NCI-H460 (cell line): ENCODE measurements at places on chromosomes 7 and 10.

DNA sequence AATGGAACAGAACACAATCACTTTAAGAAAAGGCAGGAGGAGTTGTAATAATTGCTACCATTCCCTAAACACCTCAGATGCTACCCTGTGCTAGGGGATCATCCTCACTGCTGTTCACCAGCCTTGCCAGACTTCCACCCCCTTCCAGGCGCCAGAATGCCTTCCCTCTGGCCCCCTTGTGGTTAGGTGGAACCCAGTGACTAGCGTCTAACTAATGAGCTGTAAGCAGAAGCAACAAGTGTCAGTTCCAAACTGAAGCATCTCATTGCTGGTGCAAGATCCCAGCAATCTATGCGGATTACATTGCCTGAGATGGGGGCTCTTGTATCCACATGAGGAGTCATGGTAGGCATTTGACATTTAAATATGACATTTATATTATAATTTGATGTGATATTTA, 86.6 kb downstream of the FRMD4A start:
- DNase-seq = no peak

- no peak for DNase-seq
Observed at GRCh38 chr7:106870983-106871410, 5.9 kb downstream of the PIK3CG start.

DNA sequence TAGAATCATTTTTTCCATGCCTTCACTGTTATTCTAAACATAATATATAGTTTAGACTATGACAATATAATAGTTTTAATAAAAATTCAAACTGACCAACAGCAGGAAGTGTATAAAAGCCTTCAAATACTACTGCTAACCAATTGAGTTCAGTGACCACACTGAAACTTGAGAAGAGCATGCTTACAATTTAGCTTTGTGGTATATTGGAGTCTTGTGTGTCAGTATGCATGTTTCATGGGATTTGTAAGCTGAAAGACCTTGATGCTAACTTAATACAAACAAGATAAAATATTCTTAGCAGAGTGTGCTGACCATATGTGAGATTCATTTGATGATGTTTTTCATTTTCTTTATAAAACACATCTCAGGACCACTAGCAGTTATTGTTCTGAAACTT, 395.5 kb downstream of the SUGCT start:
- no peak for DNase-seq

DNA sequence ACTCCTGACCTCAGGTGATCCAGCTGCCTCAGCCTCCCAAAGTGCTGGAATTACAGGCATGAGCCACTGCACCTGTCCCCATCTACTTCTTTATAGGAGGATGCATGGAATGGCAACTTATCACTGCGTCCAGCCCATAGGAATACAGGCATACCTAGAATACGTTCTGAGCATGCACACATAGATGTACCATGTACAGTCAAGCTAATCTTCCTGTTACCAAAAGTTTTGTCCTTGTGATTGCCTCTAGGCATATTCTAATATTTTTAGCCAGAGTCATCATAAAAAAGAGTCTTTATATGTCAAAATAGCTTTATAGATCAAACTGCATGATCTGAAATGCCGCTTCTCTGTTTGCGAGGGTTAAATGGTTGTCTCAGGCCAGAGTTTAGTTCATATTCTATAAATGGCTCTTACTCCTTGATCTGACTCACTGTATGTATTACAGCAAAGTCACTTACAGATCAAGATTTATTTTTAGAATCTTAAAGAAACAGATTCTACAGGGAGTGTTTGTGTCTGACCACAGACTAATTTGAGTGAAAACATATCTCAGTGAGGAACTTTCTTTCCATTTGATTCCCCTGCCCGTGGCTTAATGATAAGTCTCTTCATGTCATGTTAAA, 210.9 kb downstream of the CREB5 start:
- DNase-seq = no peak

DNA sequence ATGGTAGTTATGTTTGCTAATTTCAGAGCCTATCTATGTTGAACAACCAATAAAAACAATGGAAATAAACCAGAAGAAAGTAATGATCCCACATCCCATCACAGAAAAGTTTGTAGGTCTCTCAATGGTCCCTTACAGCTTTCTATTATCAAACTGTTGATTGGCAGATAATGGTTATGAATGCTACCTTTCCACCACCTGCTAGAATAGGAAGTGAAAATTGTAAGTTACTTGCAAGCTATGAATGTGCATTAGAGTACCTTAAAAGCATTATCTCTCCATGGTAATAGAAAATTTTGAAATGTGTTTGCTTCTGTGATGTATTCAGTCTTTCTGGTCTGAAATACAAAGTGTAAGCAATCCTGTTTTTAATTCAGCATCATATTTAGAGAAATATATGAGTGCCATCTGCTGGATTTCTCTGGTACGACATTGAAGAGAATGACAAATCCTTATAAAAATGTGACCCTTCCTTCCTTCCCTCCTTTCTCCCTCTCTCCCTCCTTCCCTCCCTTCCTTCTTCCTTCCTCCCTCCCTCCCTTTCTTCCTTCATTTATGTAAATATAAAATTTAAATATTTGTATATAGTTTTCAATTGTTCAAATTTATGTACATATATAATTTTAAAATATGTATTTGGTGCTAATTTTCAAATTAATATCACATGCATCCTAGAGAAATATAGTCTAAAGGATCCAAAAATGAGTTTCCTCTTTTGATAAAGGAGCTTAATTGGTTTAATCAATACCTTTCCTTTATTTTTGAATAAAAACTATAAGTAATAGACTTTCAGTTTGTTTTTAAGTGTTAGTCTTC, 41.4 kb upstream of the PNLIPRP3 start:
- DNase-seq = peak; percentile 28

DNA sequence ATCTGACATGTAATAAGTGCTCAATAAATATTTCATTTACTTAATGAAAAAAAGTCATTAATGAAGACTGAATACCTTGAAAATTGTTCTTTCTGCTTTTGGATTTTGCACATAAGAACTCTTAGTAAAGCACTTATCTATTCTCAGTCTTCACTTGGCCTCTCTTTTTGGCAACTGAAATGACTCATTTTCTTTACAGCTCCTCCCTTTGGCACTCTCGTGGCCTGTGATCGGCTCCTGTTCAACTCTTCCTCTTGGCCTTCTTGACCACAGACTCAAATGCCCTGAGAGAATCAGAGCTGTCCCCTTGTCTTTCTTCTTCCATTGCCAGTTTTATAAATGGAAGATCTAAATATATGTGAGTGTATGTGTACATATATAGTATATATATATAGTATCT, 54.2 kb downstream of the FOXP2 start:
- DNase-seq = no peak
